GM23248 (cell line): ENCODE measurements at places on chromosomes 5 and 9. TPM values are rescaled to one million over a fixed set of nuclear protein-coding genes. Genes with fewer than 3 reads are reported as not detected.

The DCTN3 gene
- total RNA-seq = 77.1 and 130 TPM in 2 replicates

The GABRP gene
- total RNA-seq = not detected in 2 replicates

The GFRA3 gene
- total RNA-seq = not detected in 2 replicates

The GRPEL2 gene
- total RNA-seq = 26.3 and 27.0 TPM in 2 replicates

The GDA gene
- not detected in 2 replicates for total RNA-seq

The CATSPER3 gene
- total RNA-seq = 0.11 TPM in 1 of 2 replicates, not detected in the other

The SLC36A2 gene
- not detected in 2 replicates for total RNA-seq

The LCN1 gene
- not detected in 2 replicates for total RNA-seq

The PIGO gene
- 16.4 and 17.4 TPM in 2 replicates for total RNA-seq
